ENCODE measurements at places on chromosomes 7 and 10.
A peak's percentile ranks its signal among the peaks of the same experiment; 100 is the strongest.

- no peak for DNase-seq
These were observed 56.4 kb upstream of the PFKP start for GRCh38 chr10:3010816-3011460.

GRCh38 chr10:43254199-43254730 is 12.6 kb downstream of the RASGEF1A start:
- DNase-seq: no peak

DNA sequence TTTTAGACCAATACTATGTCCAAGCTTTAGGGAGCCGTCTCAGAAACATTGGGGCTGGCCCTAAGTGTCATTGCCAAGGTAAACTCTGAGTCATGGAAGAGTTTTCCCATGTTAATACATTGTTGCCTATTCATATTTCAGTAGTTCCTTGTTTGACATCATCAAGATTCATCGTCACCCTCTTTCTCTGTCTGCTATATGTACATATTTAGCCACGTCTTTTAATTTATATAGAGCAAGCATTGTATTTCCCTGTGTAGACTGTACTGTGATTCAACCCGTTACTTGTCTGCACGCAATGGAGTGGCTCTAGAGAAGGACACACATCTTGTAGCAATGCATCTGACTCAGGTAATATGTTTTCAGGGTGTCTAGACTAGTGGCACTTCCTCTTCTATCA is 217.9 kb upstream of the TPK1 start:
- DNase-seq: no peak

- DNase-seq: no peak
These were observed 220.2 kb downstream of the ARHGAP12 start for GRCh38 chr10:31708474-31708873.

GRCh38 chr7:24133691-24134090 is 150.3 kb upstream of the NPY start:
- no peak for DNase-seq

DNA sequence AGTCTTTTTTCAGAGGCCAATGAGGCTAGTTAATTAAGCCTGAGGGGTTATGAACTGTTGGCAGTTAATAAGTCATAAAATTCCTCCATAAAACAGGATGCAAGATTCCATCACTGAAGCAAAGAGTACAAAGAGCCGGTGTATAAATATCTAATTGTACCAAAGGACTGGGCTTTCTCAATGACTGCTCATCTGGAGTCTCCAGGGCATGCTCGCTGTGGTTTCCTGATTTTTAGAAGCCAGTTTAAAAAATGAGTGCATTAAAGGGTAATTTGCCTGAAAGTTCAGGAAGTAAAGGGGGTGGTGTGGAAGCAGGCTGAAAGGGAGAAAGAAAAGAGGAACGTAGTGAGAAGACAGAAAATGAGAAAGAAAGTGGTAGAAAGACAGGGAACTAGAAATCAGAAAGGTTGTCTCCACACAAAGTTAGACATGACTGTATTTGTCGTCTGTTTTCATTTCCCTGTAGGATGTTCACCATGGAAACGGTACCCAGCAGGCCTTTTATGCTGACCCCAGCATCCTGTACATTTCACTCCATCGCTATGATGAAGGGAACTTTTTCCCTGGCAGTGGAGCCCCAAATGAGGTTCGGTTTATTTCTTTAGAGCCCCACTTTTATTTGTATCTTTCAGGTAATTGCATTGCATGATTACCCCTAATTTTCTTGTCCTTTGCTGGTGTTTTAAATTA is 282.3 kb downstream of the TWIST1 start:
- no peak for DNase-seq

- peak; percentile 26 for DNase-seq
These were observed 11.0 kb upstream of the ZNF273 start for GRCh38 chr7:64892116-64892515.

- no peak for DNase-seq
These were observed 27.2 kb downstream of the GARIN1A start for GRCh38 chr7:128699196-128699712.

- no peak for DNase-seq
These were observed 84.6 kb downstream of the ICA1 start for GRCh38 chr7:8177109-8177933.

GRCh38 chr7:25288556-25289307 is 60.4 kb upstream of the NPVF start:
- DNase-seq: peak; percentile 19

All from hippocampal formation (tissue), 2 donors.